NCI-H748 treated with DMSO at 0.1 percent for 48 hours (cell line): ENCODE measurements at places on chromosomes 1 and 21.

DNA sequence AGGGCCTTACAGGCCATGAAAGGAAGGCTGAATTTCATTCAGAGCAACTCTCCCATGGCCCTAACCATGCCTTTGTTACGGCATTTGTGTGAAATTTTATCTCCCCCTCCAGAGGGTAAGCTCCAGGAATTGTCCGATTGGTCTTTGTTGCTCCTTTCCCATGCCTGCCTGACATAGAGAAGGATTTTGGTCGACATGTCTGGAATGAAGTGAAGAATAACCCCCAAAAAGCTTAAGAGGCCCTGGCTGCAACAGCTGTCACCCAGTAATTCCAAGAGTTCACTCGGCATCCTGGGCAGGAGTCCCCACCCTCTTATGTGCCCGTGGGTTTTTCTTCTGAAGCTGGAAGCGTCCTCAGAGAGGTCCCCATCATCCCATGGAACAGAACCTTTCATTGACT is 20.6 kb downstream of the CDA start:
- DNase-seq: no peak

DNA sequence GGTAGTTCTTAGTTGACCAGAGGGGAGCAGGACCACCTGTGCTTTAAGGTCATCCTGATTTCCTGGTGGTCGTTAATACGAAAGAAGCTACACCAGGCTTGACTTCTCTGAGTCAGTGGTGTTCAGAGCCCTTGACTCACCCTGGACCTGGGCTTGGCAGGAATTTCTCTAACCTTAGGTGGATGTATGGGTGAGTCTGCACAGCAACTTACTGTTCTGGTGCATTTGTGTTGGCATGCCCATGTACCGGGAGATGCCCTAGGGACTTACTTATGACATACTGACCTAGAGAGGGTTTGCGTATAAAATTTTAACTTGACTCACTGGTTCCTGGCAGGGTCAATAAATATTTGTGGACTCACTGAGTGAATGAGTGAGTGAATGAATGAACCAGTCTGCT is 304.6 kb downstream of the DISC1 start:
- no peak for DNase-seq

DNA sequence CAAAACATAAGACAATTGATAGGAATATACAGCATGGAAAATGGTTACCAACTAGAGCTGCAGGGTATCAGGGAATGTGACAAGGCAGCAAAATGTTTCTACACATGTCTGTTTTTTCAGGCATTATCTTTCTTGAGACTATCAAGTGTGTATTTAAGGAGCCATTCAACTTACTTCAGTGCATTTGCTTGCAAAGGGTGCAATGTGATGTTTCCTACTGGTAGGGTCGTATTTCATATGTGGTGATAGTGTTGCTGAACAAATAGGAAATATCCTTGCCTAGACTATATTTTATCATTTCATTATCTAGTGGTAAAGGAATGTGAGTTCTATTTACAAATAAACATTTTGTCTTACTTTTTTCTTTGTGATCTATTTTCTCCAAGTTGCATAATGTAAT is 42.4 kb downstream of the PTPRC start:
- peak; percentile 14 for DNase-seq

DNA sequence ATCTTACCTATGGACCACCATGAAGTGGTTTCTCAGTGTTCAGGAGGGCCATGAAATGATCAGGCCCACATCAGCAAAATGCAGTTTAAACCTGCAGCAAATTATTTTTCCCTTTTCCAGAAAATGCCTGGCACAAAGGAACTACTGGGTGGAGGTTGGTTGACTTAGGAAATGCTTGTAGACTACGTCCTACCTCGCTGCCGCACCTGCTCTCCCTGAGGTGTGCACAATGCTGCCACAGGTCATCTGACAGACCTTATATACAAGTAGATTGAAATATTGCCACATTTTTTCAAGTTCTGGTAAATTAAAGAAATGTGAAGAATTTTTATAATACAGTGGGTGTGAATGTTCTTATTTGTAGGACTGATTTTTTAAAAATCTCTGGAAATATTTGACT is 166.7 kb upstream of the PDE4B start:
- no peak for DNase-seq

DNA sequence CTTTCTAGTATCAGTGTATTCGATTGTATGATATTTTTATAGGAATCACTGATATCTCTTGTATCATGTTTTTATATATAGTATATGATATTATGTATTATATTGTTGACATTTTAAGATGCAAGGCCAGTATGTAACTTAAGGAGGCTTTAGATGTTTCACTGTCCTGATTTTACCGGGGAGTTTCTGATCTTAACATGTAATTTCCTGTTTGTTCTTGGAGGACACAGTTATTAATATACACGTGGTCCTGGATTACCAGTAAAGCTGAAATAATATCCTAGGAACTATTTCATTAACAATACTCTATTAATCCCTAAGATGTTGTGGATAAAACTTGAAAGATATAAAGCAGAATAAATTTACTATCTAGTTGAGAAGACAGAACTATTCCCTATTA is 19.5 kb downstream of the SDCCAG8 start:
- no peak for DNase-seq

DNA sequence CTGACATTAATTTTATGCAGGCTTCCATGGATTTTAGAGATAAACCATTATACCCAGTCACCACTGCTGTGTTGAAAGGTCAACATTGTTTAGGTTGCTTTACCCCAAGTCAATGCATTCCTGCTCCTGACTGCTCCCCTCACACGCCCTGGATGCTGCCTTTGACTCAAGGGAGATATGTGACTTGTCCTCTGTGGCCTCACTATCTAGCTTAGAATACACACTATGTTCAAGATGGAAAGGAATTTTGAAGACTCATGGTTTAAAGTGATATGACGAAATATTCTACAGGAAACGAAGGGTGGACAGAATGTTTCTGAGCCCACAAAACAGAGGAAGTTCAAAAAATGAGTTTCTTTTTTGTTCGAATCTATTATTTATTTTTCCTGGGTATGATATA is 170.4 kb upstream of the NR5A2 start:
- no peak for DNase-seq

GRCh38 chr21:33299181-33299752 is 25.5 kb upstream of the IFNAR1 start:
- no peak for DNase-seq

DNA sequence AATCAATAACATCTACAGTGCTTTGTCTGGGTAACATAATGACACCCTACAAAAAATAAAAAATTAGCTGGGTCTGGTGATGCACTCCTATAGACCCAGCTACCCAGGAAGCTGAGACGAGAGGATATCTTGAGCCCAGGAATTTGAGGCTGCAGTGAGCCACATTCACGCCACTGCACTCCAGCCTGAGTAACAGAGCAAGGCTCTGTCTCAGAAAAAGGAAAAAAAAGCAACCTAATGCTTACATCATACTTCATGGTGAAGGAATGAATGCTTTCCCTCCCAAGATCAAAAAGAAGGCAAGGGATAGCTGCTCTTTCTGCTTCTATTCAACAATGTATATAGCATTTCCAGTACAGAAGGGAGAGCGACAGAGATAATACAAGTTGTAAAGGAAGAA is 24.2 kb upstream of the CTTNBP2NL start:
- DNase-seq: no peak

GRCh38 chr1:53899708-53900107 is 5.7 kb downstream of the DIO1 start:
- no peak for DNase-seq

GRCh38 chr1:15994590-15995351 is 9.3 kb upstream of the SRARP start:
- no peak for DNase-seq

DNA sequence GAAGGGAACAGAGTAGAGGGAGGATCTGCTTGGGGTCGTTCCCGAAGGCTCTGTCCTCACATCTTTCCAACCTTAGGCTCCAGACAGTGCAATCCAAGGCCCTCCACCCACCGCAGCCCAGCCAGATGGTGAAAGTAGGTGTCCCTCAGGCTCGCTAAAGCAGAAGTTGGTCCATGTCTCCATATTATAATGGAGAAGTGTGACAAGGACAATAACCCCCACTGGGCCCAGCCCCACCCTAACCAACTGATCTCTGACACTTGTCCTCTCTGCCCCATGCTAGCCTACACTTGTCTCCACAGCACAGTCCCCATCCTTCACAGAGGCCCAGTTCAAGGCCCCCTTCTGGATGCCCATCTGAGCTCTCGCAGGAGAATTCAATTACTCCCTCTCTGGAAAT is 48.7 kb downstream of the DMAP1 start:
- no peak for DNase-seq

GRCh38 chr1:1960480-1961196 is 41.6 kb upstream of the TMEM52 start:
- DNase-seq: no peak

- DNase-seq: no peak
Measured at GRCh38 chr1:44025816-44026215, 5.4 kb downstream of the SLC6A9 start.

DNA sequence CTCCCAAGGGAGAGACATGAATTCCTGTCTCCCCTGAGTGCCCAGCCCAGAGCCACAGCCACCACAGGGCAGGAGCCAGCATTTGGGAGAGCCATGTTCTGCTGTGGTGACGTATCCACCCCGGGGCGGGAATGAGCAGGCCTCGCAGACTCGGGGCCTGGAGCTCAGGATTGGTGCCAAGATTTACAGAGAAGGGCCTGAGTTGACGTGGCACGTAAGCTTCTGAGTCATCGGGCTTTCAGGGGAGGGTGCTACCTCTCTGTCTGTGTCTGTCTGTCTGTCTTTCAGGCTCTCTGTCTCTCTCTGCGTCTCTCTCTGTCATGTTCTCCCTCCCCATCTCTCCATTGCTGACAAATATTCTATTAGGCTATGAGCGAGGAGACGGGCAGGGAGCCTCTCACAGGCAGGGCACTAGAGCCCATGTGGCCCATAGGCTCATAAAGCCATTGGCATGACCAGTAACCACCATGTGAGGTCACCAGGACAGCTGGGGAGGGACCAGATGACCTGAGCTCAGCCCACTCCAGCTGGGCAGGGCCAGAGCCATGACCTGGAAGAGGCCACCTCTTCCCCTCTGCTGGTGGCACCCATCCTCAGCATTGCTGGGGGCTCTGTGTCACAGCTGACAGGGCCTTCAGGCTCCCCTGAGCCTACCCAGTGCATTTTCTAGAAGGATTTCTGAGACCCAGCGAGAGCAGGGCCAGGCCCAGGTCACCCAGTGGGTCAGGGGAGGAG is 300.0 kb upstream of the VAMP3 start:
- no peak for DNase-seq

GRCh38 chr1:42817440-42817767 is 207 bp upstream of the SVBP start:
- DNase-seq: no peak

GRCh38 chr1:25809283-25809926 is 9.4 kb downstream of the SELENON start:
- DNase-seq: no peak

- DNase-seq: peak; percentile 70
Measured at GRCh38 chr1:186082235-186082937, 292.7 kb downstream of the TPR start.

DNA sequence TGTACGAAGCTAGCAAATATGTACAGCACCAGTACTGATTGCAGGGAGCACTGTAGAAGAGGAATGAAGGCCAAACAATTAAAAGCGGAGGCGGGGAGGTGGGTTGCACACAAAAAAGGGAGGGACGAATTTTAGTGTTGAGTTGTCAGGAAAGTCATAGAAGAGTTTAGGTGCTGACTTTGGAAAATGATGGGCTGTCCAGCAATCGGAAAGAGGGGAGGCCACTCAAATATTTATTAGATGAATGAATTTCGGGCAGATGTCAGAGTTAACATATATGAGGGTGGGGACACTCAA is 537 bp upstream of the ANKRD13C start:
- no peak for DNase-seq

DNA sequence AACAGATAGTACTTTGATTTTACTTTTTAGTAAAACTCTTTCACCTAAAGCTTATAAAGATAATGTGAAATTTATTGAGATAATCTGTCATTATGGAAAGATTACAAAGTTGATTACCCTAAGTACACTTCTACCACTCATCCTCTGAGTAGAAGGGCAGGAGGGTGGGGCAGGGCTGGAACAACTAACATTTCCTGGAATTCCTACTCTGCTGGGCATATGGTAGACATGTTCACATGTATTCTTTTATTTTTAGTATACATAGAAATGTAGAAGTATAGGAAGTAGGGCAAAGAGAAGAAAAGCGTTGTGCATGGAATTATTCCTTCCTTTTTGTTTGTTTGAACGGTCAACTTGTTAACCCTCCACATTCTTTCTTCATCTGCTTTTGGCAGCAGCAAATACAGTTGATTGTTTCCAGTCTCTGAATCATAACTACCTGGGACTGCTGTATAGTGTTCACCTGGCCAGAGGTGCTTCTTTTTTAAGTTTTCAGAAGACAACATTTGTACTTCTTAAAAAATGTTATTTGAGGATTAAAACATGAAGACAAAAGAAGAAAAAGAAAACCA is 85.1 kb downstream of the POU2F1 start:
- no peak for DNase-seq

DNA sequence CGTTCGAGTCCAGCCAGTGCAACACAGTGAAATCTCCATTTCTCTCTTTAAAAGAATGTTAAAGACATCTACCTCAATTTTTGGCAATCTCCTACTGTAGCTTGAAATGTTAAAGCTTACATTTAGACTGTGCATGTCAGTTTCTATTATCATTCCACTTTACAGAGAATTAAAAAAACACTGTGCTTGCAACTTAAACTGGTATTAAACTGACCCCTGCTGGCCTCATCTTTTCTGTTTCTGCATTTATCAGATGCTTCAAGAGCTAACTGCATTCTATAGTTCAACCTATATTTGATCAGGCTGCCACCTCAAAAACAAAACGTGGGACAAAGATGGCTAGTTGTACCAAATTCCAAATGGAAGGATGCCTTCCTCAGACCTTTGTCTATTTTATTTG is 226.5 kb downstream of the SMYD3 start:
- peak; percentile 14 for DNase-seq

- no peak for DNase-seq
Measured at GRCh38 chr1:105785021-105785420, 1271.5 kb upstream of the PRMT6 start.

DNA sequence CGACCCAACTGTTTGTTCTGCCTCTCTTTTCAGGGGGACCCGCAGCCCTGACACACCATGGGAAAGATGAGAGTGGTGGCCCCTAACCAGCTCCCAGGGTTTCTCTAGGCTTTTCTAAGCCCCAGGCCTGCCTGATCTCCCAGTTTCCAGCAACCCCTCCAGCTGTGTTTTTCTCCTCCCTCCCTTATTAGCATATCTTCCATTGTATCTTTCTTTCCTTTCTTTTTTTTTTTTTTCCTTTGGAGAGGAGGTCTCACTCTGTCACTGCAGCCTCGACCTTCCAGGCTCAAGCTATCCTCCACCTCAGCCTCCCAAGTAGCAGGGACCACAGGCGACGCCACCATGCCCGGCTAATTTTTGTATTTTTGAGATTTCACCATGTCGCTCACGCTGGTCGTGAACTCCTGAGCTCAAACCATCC is 1.8 kb upstream of the CERS2 start:
- no peak for DNase-seq

DNA sequence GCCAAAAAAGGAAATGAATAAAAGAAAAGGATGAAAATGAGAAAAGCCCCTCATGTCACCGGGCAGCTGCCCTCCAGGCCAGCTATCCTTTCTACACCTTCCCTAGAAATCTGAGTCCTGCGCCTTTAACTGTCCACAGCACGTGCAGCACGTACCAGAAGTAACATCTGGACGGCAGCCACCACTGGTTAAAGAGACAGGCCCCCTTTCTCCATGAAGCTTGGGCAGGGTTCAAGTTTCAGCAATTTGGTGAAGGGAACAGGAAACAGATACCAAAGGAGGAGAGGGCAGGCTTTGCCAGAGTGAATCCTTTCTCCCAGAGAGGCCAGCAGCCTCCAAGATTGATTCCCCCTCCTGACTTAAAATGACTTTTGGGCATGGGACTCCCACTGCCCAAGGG is 3.6 kb upstream of the KIAA2013 start:
- DNase-seq: peak; percentile 43
